Adipocyte (in vitro differentiated cells): ENCODE measurements at places on chromosomes 6 and 20.
A peak's percentile ranks its signal among the peaks of the same experiment; 100 is the strongest.

- no peak for DNase-seq
These were observed 27.0 kb upstream of the PTGIS start for GRCh38 chr20:49594931-49595315.

GRCh38 chr20:2752567-2753460 is 47.6 kb downstream of the CPXM1 start:
- peak; percentile 82 for DNase-seq

- DNase-seq, result peak; percentile 22
These were observed 21.6 kb downstream of the NAPB start for GRCh38 chr20:23399568-23400241.

GRCh38 chr6:93972791-93973190 is 553.4 kb upstream of the EPHA7 start:
- DNase-seq, result no peak

GRCh38 chr6:74609871-74610270 is 596.0 kb downstream of the COL12A1 start:
- DNase-seq, result peak; percentile 42

DNA sequence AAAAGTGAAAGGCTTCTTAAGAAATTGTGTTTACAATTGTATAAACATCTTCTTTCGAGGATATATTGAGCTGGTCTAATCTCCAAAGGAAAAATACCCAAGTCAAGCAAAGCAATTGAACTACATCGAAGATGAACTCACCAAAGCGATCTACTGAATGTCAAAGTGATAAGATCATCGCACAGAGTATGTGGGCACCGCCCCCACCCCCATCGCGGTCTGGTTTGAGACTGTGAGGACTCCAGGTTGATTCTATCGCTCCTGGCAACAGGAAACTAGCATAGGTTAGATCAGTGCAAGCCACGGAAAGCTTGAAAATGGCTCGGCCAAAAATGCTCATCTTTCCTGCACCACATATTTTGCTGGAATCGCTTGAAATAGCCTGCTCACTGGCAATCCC is 133.2 kb upstream of the RPS6KA2 start:
- no peak for DNase-seq

DNA sequence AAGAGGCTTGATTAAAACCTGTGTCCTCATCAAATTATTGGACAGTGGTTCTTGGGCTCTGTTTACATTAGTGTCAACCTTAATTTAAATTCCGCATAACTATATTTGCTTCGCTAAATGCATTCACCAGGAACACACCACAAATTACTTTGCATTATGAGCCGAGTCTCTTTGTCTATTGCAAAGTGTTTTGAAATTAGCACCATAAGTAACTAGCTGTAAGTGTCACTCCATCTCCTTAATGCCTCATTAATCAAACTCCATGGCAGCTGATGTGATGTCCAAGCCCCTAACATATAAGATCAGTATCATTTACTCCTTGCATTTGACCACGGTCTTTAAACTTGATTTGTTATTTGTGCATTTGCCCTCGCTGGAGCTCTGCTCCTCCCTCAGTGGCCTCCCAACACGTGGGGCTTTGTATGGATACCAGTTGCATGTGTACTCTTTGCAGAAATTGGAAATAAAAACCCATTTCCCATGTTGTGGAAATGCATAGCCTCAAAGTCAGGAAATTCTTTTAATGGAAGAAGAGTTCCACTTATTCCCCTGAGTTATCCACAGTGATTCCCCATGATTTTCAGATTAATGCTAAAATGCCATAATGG is 24.6 kb downstream of the FOXA2 start:
- DNase-seq, result no peak

DNA sequence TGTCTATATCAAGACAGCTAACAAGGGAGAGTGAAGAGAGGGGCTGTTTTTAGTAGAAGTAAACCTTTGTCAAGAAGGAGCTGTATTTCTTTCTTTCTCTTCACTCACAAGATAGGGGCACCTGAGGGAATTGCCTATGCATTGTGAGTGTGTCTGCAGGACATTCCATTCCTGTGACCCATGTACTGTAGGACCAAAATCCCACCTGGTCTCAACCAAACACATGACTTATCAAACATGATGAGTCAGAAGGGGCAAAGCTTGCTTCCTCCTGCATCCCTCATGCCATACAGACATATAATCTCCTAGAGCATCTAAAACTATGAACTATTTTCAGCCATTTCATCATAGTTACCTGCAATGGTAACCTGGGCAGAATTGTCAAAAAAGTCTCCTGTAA is 21.8 kb downstream of the PKHD1 start:
- no peak for DNase-seq

GRCh38 chr20:62949962-62950361 is 2.5 kb upstream of the SLC17A9 start:
- no peak for DNase-seq

DNA sequence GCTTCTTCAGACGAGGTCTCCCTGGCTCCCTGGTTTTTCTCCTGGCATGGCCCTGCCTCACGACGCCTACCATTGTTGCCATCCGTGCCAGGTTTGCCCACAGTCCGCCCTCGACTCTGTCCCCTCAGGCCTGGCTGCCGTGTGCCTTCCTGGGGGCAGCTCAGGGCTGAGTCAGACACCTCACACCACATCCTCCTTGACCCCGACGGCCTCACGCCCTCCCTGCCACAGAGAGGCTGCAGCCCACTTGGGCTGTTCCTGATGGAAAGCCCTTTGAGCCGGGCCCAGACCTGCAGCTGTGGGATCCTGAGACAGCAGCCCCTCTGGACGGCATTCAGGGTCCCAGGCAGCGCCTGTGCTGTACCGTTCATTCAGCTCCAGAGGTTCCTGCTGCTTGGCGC is 108.3 kb downstream of the PSMB1 start:
- no peak for DNase-seq

- DNase-seq, result no peak
These were observed 9.1 kb downstream of the PI16 start for GRCh38 chr6:36963451-36964290.

DNA sequence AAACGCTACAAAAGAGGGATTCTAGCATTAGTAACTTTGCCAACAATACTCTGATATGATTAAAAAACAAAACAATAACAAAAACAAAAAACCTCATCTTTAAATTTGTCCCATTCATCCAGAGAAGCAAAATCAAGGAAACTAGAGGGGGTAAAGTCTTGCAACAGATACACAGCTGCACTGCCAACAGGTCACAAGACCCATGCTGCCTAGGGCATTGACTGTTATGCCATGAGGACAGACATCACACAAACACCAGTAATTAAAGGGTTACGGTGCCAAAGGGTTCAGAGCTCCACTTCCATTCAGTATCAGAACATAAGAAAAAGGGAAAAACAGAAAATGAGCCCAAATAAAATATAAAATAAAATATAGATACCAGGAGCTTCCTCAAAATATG is 1.6 kb downstream of the TBC1D20 start:
- peak; percentile 67 for DNase-seq

- DNase-seq, result peak; percentile 33
These were observed 3.0 kb downstream of the NR2E1 start for GRCh38 chr6:108168501-108169463.

DNA sequence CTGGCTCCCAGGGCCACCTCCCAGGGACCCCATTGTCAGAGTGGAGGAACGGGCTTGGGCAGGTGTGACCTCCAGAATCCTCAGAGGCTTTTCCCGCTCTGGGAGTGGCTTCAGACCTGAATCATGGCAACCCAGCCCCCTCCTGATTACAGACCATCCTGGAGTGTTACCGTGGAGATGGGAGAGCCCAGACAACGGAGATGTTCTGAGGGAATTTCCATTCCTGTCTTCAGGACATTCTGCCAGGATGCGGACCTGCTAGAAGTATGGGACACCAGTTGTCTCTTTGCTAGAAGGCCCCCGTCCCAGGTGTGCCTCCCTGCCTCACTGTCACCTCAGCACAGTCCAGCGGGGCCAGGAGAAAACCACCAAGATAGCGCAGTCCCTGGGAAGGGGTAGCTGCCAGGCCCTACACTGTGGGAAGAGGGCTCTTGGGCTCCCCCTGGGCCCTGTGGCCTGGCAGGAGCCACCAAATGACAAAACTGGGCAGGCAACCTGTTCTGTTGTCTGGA is 109.9 kb downstream of the PSMB1 start:
- DNase-seq, result no peak

GRCh38 chr6:96923871-96924493 is 546 bp upstream of the KLHL32 start:
- DNase-seq, result no peak

DNA sequence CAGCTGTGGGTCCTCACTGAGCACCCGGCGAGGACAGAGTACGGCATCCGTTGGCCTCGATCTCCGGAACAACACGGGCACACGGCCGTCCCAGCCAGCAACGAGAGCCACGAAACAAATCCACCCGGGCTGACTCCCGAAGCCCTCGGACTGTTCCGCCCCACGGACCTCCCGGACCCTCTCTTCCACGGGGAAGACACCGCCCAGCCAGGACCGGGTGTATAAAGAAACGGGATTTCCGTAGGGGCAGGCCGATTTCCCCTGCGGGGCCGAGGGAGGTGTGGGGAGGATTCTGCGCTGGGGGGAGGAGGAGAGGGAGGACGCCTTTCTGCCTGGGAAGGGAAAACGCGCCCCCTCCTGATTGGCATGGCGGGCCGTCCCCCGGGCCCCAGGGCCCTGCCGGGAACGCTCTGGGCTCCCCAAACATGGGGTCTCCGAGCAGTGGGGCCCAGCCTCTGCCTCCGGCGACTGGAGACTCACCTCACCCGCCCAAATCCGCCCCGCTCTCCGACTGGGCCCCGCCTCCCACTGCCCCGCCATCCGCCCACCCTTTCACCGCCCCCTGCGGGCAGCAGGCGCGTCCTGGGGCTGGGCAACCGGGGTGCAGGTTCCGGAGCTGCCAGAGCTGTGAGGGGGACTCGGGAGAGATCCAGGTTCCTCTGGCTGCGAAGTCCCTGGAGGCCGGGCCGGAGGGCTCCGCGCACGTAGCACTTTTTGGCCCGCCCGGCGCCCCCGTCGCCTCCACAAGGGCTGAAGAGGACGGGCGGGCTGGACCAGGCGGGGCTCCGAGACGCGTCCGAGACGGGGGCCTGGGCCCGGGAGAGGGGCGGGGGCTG is 679 bp upstream of the PPDPF start:
- DNase-seq, result peak; percentile 82

- DNase-seq, result peak; percentile 54
These were observed 1.3 kb downstream of the ZNF76 start for GRCh38 chr6:35260591-35261570.

- DNase-seq, result no peak
These were observed 10.3 kb downstream of the SLC4A11 start for GRCh38 chr20:3228750-3229032.

GRCh38 chr20:41540918-41541317 is 77.3 kb downstream of the CHD6 start:
- DNase-seq, result peak; percentile 65

- DNase-seq, result peak; percentile 20
These were observed 503.2 kb upstream of the ID4 start for GRCh38 chr6:19333936-19334335.

GRCh38 chr6:106027758-106028157 is 58.4 kb upstream of the PRDM1 start:
- no peak for DNase-seq

DNA sequence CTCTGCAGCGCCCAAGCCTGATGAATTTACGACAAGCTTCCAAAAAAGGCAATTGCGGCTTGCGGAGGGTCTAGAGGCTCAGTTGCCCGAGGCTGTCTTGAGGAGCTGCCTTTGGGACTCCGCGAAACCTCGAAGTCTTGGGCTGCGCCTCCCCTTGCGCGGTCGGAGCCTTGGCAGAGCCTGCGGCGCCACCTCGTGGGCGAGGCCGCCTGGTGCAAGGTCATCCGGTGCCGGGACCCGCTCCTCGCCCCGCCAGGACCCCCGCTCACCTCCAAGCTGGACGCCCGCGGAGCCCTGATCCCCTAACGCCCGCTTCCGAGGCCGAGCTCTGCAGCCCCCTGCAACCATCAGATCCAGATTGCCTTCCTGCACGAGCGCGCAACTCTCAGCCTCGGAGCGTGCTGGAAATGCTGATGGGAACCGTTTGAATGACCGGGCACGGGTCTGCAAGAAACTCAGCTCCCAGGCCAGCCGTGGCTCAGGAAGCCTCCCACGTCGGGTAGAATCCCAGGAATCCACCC is 14.9 kb upstream of the FAM210B start:
- peak; percentile 80 for DNase-seq

DNA sequence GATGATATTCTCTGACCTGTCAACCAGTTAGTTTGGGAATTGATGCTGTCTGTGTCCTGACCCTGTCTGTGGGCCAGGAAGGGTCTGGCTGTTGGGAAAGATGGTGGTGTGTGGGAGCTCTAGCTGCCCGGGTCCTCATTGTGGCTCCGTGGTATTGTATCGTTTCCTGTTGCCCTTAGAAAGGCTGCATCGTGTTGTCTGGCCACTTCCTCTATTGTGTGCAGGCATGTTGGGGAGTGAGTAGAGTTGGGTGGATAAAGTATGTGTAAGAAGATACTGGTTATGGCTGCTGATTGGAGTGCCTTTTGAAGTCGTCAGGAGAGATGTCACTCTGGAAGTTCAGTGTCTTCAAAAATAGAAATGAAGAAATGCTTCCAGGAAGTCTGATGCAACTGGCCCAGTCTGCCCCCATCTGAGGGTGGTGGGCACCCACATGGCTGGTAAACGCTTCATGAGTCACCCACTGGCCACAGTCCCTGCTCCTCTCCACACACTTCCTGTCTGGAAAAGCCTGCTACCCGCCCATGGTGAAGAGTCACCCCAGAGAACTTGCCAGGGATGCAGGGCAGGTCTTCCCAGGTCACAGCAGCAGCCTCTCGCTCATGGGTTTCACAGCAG is 27.9 kb downstream of the PPARD start:
- peak; percentile 89 for DNase-seq

DNA sequence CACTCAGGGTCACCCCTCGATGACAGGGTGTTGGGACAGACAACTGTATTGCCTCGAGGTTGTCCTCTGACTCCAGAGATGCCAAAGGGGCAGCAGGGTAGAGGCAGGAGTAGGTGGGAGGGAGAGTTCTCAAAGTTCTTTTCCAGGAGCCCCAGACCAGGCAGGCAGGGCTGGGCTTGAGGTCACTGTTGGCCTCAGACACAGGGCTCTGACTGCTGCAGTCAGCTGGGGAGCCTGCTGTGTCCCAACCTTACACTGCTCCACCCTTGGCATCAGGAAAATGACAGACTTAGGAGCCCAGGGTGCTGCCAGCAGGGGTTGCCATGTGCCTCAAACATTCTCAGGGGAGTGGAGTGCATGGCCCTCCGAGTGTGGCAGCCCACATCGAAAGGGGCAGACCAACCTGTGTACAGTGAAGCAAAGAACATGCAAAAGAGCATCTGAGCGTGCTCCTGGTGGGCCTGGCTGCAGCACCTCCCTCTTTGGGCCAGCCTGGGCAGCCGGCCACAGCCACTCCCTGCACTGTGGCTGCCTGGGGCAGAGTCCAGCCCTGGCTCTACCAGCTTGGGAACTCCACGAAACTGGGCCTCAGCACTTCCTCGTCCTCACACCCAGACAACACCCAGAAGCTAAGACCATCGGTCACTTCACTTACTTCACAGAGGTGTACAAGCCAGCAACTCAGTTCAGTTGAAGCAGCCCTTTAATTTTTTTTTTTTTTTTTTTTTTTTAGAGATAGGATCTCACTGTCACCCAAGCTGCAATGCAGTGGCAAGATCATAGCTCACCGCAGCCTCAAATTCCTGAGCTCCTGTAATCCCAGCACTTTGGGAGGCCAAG is 24.0 kb downstream of the C6orf132 start:
- DNase-seq, result peak; percentile 75
